ENCODE measurements at places on chromosomes 1 and 21.
A peak's percentile ranks its signal among the peaks of the same experiment; 100 is the strongest.

- no peak for DNase-seq
These were observed 27.7 kb upstream of the MAGOH start for GRCh38 chr1:53266038-53266437.

DNA sequence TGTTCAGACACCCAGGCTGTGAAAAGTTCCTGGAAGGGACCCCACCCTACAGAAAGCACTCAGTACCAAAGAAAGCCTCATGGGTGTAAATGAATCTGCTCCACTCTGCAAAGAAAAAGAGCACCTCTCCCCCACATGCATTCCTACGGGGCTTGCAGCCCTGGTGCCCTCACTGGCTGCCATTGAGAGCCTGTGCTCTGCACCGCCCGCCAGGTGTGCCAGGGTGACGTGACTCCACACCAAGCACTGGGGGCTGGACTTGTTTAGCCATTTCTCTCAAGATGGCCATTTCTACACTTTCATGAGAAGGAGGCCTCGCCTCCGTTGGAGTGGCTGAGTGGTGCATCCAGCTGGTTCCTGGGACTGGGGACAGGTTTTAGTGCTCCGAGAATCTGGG lies 380.5 kb upstream of the VAMP3 start:
- no peak for DNase-seq

GRCh38 chr1:243288062-243288461 lies 32.2 kb downstream of the SDCCAG8 start:
- no peak for DNase-seq

DNA sequence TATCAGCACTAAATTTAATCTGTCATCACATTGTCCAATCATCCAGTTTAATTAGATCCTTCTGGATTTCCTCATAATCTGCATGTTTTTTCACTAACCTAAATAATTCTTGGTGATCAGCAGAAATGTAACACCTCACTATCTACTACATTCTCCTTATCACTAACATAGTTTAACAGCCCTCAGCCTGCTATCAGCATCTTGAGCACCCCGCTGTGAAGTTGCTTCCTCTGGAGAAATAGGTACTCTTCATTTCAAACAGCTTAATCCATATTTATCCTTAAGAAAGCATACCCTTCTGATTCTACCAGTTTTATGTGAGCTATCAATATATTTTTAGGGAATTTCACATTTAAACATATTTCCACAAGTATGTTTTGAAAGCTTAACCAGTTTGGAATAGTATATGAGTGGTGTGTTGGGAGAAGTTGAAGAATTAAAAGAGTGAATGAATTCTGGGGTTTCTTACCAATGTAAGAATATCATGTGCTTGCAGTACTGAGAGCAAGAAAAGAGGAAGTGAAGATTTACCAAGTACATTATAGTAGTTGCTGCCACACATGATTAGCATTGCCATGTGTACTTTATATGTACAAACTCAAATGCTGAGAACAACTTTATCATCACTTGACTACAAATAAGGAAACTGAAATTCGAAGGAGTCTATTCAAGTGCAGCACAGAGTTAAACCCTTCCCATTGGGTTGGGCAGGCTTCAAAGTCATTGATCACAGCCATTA lies 771.1 kb upstream of the ADGRL4 start:
- DNase-seq = peak; percentile 9

DNA sequence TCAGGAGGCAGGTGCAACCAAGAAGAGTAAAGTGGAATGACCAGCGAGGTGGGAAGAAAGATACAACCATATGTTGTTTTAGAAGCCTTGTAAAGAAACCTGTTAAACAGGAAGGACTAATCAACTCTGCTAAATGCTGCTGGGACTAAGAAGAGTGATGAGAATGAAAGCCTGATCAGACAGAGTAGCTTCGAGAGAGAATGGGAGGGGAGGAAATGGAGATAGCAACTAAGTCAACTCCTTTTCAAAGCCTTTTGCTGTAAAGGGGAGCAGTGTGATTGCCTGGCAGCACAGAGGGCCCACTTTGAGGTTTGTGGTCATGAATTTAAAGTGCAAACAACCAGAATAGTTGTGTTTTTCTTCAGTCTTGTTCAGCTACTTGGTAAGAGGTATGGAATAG lies 31.4 kb downstream of the SLC30A7 start:
- no peak for DNase-seq
